ENCODE measurements at places on chromosomes 2 and 18.

DNA sequence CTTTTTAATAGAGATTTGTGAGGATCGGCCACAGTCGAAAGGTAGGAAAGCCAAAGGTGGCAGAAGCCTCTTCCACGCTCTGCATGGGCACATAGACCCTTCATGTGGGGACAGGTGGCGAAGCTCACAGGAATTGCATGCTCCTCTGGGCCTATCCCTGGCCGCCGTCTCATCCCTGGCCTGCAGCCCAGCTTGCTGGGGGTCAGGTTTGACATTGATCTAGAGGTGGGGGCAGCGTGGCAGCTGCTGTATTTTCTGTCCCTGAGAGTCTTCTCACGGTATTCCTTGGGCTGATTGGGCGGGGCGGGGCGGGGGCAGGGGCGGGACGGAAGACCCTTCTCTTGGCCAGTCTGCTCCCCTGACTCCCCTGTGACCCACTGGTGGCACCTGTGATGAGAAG is 48.9 kb downstream of the STK25 start:
- no peak for DNase-seq

DNA sequence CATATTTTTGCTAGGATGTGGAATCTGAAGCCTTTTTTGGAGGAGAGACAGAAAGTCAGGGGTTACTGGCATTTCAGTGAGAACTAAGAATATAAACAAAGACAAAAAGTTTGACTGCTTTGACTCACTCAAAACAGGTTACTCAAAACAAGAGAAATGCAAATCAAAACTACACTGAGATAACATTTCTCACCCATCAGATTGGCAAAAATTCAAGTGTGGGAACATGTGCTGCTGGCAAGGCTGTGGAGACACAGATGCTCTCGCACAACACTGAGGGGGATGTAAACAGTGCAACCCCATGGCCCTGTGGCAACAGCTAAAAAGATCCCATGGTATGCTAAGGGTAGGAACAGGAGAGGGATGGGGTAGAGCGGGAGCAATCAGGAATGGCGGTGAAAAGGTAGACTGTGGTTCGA is 86.6 kb downstream of the DTNB start:
- no peak for DNase-seq

GRCh38 chr2:209240204-209240603 is 183.6 kb upstream of the MAP2 start:
- no peak for DNase-seq

DNA sequence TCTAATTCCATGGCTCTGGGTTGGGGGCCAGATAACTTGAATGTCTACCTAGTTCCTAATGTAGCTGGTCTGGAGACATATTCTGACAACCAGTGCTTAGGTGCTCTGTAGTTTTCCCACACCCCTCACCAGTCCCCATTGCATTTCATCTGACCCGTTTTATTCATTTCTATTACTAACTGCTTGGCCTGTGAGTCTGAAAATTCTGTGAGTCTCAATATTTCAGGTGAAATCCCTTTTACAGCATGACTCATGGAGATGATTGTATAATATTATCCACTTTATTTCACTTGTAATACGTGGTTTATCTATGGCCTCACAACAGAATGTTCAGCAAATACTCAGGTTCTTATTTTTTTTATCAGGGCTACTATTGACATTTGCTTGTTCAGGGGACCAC is 103.7 kb upstream of the UGP2 start:
- no peak for DNase-seq

DNA sequence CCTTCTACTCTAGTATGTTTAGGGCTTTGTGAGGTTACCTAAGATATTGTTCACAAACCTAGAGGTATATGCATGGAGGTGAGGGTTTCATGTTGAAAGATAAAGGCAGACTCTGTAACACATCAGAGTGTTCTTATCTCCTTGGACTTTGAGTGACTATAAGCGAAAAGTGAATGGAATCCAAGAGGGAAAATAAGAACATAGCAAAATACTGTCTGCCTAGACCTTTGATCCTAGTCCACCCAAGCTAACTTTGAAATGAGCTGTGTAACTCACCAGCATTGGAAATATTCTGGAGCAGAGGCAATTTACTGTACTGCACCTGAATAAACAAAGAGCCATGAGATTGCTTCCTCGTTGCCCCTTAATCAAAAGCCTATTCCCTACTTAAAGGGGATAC is 28.2 kb upstream of the GALNT1 start:
- DNase-seq, result no peak

GRCh38 chr2:200533754-200534153 is 7.7 kb downstream of the SGO2 start:
- DNase-seq, result no peak

DNA sequence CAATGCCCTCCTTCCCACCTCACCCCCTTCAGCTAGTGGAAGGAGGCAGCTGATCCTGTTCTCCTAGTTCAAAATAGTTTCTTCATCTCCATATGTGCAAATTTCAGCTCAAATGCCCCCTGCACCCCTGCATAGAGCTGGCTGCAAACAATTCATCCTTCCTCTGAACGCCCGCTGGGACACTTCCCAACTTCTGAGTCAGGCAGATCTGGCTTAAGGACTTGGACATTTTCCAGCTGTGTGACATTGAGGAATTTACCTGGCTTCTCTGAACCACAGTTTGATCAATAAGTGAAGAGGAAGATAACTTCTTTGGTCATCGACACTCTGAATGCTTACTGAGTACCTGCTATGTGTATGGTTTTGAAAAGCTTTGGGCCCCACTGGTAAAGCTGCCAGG is 23.5 kb downstream of the PTGR3 start:
- no peak for DNase-seq

DNA sequence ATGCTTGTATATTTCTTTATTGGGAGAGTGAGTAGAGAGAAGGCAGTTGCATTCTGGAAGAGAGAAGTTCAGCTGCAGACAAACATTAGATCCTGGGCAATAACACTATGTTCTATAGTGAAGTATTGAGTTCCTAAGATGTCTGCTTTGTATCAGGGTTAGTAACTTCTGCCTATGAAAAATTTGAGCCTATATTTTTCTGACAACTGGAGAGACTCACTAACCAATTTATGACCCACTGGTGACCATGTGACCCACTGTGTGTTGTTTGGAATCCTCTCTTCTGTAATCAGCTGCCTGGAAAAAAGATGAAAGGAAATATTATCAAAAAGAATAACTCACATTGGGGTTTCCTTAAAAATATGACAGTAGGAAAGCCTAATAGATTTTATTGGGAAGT is 35.3 kb downstream of the DPP4 start:
- DNase-seq, result no peak

- DNase-seq, result no peak
These were observed 91.4 kb upstream of the LGALSL start for GRCh38 chr2:64362562-64363026.

DNA sequence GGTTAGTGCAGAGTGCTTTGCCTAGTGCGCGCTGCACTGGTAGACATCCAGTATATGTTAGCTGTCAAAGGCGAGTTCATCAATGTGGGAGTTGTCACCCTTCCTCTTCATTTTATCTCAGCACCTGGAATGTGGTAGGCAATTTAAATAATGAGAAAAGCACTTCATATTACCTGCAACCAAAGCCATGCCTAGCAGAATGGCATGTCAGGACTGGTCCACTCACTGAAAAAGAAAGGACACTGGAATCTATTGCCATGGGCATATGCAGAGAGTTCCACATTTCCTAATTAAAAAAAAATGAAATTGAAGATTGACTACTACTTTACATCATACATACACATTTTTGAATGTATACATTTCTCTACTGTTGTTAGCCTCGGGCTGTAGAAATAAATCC is 139.6 kb downstream of the PAX3 start:
- DNase-seq, result no peak

Data from stimulated activated CD4-positive, alpha-beta T cell treated with anti-CD3 and anti-CD28 coated beads, Interleukin-2, amount 100 ng/mL, for 24 hours (primary cell).